ENCODE measurements at places on chromosomes 2 and 18.

- no peak for DNase-seq
Observed at GRCh38 chr2:30691948-30692828, 115.1 kb downstream of the CAPN13 start.

DNA sequence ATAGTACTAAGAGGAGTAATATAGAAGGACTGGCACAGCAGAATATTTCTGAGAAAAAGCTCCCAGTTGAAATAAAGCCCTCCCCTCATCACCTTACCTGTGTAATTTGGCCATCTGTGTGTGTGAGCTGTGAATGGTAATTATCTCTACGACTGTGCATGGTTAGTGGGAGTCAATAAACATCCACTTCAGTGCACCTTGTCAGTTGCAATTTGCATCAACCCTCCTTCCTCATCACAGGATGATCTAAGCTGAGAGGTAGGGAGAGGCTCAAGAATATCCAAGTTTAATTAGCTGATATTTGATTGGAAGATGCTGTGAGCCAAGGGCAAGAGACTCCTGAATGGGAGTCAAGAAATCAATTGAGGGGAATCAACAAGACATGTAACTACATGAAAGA is 694.9 kb upstream of the KLHL29 start:
- DNase-seq, result no peak

DNA sequence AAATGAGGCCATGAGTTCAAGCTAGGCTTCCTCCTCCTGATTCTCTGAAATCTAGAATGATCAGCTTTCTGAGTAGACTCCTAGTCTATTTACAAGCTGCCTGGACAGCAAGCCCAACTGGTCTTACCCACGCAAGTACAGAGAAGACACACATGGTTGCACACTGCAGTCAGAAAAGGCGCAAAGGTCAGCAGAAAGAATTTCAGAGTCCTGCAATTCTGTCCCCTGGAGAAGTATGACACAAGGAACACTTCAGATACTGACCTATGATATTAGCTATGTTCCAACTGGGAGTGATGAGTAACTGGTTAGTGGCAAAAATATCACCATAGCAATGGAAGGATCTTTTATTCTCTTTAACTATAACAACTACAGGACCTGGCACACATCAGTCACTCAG is 336.1 kb upstream of the PKDCC start:
- no peak for DNase-seq

GRCh38 chr2:173680574-173680973 is 284.6 kb downstream of the SP3 start:
- no peak for DNase-seq

GRCh38 chr2:241891315-241891987 is 21.9 kb downstream of the RTP5 start:
- no peak for DNase-seq

- no peak for DNase-seq
Observed at GRCh38 chr18:30234755-30235154, 807.8 kb downstream of the DSC3 start.

DNA sequence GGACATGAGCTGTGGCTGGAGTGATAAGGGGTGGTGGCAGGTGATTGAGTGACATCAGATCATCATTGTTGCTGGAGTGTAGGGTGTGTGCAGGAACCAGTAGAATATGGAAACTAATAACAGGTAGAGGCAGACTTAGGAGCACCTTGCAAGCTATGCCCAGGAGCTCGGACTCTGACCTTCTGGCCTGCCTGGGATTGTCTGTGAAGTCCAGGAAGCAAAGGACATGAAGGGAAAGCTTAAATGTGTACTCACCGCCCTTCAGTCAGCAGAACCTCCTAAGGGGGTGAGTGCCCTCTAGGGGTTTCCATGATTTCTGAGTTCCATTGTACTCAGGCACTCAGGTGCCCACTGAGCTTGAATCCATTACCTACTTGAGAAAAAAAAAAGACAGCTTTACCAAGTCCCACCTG is 104.2 kb downstream of the CRIM1 start:
- DNase-seq, result no peak

GRCh38 chr18:6646801-6647200 is 82.7 kb upstream of the ARHGAP28 start:
- no peak for DNase-seq

DNA sequence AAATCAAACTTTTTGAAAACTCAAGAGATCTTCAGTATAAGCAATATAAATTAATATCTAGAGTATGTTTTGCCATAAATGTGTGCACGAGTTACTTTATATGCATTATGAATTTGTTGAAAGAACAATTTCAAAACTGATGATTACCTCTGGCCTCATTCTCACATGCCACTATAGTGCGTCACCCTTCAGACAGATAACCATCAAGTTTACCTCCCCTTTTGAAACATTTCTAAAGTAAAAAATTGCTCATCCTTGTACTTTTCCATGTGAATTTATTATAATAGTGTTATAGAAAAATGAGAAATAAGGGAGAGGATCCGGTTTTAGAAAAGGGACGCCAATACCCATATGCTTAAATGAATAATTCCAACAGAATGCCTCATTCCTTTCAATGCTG is 38.3 kb downstream of the ZEB2 start:
- DNase-seq, result no peak

- no peak for DNase-seq
Observed at GRCh38 chr18:23529604-23530003, 26.3 kb downstream of the RMC1 start.

DNA sequence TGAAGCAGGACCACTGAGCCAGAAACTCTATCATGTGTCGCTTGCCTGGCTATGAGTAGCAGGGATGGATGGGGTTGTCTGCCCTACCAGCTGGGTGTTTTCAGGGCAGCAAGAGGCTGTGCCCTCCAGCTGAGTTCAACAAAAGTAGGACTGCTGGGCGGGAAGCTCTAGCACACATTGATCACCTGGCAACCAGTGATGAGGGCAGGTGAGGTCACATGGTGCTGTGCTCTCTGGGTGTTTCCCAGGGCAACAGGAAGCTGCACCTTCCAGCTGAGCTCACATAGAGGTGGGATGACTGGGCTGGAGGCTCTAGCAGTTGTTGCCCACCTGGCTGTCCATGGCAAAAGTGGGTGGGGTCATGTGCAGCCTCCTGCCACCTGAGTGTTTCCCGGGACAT is 487.3 kb upstream of the VWC2L start:
- no peak for DNase-seq

DNA sequence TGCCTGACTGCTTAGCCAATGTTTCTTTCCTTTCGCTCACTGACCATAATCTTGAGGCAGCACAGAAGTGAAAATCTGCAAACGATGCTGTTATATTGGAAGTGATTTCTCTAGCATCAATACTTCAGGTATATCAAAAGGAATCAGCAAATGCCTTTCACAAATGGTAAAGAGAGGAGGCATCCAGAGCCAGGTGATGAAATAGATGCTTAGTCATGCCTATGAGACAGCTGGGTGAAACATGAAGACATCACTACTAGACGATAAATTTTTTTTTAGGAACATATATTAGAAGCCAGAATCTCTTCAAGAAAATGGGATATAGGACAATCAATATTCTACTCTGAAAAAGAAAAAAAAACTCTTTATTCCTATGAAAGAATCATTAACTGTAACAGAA is 249.2 kb upstream of the SLC39A10 start:
- DNase-seq, result no peak

GRCh38 chr2:177165061-177165583 is 47.5 kb upstream of the HNRNPA3 start:
- DNase-seq, result no peak

DNA sequence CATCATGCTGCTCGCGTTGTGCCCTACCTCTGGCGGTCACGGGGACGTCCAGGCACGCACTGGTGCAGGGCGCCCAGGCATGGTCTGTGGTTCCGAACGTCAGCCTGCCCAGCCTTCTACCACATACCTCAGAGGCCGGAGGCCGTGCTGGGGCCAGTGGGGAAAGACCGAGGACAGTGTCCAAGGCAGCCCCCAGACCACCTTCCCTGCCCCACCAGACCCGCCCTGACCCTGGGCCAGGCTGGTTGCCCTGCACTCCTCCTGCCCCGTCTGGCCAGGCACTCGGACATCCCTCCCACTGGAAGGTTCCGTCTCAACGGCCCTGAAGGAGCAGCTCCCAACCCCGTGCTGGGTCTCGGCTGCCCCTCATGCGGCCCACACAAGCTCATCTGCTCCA is 32.8 kb downstream of the SLC66A2 start:
- DNase-seq, result no peak

GRCh38 chr2:181234487-181234891 is 222.7 kb upstream of the ITGA4 start:
- no peak for DNase-seq

- no peak for DNase-seq
Observed at GRCh38 chr2:167992278-167992677, 255.1 kb downstream of the STK39 start.

DNA sequence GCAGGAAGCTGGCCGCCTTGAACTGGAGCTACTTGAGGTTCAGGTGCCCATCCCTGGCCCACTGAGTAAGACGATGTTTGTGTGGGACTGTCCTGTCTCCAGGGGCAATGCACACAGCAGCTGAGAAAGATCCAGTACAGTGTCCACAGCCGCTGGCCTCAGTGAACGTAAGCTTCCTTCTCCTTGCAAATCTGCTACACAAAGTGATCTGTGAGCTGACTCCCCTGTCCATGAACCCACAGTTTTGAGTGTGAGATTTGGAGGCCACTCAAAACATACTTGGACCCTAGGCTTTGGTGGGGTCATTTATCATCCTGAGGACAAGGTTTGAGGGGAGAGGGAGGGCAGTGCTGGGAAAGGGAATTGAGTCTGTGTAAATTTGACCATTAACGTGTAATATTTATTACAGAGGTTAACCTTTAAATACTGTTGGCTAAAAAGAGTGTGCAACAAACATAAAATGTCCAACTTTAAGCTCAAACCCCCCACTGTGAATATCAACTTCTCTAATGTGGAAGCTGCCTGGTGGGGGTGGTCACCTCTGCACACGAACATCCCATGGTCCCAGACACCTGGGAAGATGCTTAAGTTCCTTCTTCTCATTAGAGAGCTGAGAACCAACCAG is 4.9 kb upstream of the CYS1 start:
- no peak for DNase-seq

GRCh38 chr2:31134480-31134879 is 3.8 kb downstream of the GALNT14 start:
- no peak for DNase-seq

- no peak for DNase-seq
Observed at GRCh38 chr2:220985561-220985960, 586.5 kb downstream of the EPHA4 start.

GRCh38 chr2:29110916-29111535 is 4.2 kb upstream of the CLIP4 start:
- DNase-seq, result no peak

GRCh38 chr2:174577967-174578589 is 19.5 kb downstream of the WIPF1 start:
- peak; percentile 19 for DNase-seq

DNA sequence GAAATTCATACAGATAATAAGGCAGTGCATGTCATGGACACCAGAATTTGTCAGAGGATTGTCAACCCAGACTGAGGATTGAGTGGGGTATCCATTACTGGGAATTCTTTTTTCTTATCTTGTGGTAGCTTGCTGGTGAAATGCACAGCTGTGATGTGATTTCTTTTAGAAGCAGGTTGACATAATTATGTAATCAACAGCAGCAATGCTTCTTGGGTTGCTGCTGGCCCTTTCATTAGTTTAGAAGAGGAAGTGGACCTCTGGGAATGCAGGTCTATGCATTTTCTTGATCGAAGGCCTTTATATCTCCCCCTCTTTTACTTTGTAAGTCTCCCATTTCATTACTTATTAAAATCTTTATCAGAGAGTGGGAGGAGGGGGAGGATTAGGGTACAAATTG is 319.9 kb downstream of the AGPS start:
- no peak for DNase-seq

- no peak for DNase-seq
Observed at GRCh38 chr2:237581751-237582746, 8.5 kb downstream of the RAB17 start.

GRCh38 chr2:88919087-88919738 is 227.7 kb downstream of the RPIA start:
- no peak for DNase-seq

DNA sequence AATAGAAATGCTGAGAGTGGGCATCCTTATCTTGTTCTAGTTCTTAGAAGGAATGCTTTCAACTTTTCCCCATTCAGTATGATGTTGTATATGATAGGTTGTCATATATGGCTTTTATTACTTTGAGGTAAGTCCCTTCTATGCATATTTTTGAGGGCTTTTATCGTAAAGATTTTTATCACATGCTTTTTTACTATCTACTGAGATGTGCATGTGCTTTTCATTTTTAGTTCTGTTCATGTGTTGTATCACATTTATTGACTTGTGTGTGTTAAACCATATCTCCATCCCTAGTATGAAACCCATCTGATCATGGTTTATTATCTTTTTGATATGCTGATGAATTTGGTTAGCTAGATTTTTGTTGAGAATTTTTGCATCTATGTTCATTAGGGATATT is 1008.8 kb downstream of the CNTNAP5 start:
- no peak for DNase-seq

DNA sequence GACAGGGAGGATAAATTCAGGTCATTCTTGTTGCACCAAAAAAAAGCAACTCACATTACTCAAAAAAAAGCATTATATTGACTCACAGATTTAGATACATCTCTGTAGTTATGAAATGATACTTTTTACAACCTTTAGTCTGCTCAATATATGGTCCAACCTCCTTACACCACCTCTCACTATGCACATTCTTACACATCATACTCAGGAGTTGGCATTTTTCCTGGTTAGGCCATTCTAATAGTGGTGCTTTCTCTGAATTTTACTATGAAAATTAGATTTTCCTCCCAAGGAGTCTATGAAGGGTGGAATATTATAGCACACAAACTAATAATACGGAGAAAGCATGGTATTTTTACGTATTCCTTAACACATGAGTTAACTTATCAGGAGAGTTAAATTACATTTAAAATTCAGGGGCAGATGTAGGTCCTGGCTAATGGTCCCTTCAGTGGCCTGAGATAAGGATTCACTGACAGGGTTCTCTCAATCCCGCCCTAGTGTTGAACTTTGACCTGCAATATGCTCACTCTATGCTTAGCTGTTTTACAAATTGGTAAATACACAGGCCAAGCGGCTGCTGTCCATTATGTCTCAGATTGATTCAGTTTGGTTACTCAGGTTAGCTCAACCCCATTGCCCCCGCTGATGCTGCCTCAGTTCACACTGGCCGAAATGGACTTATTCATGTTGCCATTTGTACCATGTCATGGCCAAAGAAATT is 153.6 kb downstream of the NCKAP5 start:
- DNase-seq, result no peak

DNA sequence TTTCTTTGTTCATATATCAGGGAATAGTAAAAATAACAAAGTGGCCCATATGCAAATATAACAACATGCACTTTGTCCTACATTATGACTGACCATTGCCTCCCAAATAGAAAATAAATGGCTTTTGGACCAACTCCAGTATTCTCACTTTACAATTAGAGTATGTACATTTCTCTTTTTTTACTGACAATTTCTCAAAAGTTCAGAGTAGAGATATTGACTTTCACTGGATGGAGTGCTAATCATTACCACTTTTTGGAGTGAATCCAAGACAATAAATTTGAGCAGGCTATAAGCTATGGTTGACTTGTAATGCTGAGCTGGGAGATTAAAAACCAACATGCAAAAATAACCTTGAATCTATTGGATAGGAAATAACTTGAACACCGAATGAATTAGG is 987.4 kb downstream of the SUCLG1 start:
- DNase-seq, result no peak

All from effector memory CD4-positive, alpha-beta T cell (primary cell).